ENCODE measurements at places on chromosomes 6 and 20. TPM values are rescaled to one million over a fixed set of nuclear protein-coding genes. Genes with fewer than 3 reads are reported as not detected.

SCRT2 gene
- not detected for total RNA-seq

BPI gene
- 0.30 TPM for total RNA-seq

FILIP1 gene
- 0.33 TPM for total RNA-seq

MYCT1 gene
- total RNA-seq: 6.0 TPM

CLVS2 gene
- total RNA-seq: not detected

MAS1 gene
- total RNA-seq: 0.20 TPM

RBPJL gene
- total RNA-seq: not detected

GPR6 gene
- not detected for total RNA-seq

ULBP3 gene
- 5.1 TPM for total RNA-seq

EPB41L1 gene
- total RNA-seq: 42.2 TPM

C20orf96 gene
- 5.0 TPM for total RNA-seq

IP6K3 gene
- 0.20 TPM for total RNA-seq

MUCL3 gene
- total RNA-seq: not detected

LINC00237 gene
- not detected for total RNA-seq

TRIM40 gene
- not detected for total RNA-seq

SLC22A7 gene
- not detected for total RNA-seq

MOG gene
- total RNA-seq: not detected

ZCCHC3 gene
- 10.0 TPM for total RNA-seq

DOP1A gene
- total RNA-seq: 31.1 TPM

ECT2L gene
- not detected for total RNA-seq

UBE2V1 gene
- total RNA-seq: 43.2 TPM

All from smooth muscle cell of the pulmonary artery (primary cell).